ENCODE measurements at places on chromosomes 7 and 10.

GRCh38 chr10:83373671-83374070 is 765.6 kb upstream of the GHITM start:
- no peak for DNase-seq

- DNase-seq = no peak
These were observed 116.0 kb downstream of the CHN2 start for GRCh38 chr7:29310625-29311024.

DNA sequence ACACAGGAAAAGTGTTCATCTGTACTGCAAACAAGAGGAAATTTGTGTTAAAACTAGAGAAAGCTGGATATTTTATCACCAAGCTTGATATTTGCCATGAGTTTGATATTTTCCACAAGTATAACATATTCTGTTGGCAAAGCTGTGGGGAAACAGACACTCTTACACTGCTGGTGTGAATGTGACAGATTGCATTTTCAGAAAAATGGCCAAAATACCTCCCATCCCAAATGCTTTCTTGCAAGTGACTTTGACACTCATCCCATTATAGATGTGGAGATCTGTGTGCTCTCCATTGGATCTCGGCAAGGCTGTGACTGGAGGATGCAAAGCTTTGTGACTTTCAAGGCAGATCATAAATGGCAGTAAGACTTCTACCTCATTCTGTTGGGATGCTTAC is 30.5 kb downstream of the ZNF713 start:
- no peak for DNase-seq

DNA sequence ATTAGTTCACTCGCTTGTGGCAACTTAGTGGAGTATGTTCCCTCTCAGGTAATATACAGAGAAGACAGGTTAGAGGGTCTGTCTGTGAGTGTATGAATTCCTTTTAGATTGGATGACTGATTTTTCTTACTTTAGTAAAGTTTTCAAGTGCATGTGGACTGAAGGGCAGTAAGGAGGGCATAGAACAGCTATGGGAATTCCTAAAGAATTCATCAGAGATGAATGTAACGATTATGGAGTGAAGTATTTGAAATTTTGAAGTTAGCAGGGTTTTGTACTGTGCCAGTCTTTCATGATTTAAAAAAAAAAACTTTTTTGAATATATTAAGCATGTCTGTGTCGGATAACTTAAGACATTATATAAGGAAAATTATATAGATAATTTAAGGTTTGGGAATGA is 15.5 kb downstream of the MAPK8 start:
- no peak for DNase-seq

- no peak for DNase-seq
These were observed 79.5 kb downstream of the RAB11FIP2 start for GRCh38 chr10:117967149-117967650.

DNA sequence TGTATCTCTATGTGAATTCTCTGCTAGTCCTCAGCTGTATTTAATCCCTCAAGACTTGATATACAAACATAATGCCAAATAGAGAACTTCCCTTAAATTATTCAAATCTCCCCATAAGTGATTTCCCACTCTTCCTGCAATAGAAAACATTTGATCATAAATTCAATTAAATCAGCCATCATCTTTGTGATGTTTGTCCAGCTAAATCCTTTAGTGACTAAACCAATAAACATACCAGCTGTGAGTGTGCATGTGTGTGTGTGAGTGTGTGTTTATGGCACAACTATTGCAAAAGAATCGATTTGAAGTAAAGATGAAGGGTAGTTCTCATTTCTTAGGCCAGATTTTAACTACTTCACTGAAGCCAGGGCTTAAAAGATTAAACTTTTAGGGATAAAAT is 175.5 kb upstream of the FZD1 start:
- DNase-seq = no peak

GRCh38 chr7:49774459-49775064 is 1.1 kb downstream of the VWC2 start:
- DNase-seq = no peak

- DNase-seq = no peak
These were observed 197.5 kb downstream of the EMX2 start for GRCh38 chr10:117740088-117740487.

- DNase-seq = no peak
These were observed 27.6 kb upstream of the LAMB4 start for GRCh38 chr7:108157606-108158335.

DNA sequence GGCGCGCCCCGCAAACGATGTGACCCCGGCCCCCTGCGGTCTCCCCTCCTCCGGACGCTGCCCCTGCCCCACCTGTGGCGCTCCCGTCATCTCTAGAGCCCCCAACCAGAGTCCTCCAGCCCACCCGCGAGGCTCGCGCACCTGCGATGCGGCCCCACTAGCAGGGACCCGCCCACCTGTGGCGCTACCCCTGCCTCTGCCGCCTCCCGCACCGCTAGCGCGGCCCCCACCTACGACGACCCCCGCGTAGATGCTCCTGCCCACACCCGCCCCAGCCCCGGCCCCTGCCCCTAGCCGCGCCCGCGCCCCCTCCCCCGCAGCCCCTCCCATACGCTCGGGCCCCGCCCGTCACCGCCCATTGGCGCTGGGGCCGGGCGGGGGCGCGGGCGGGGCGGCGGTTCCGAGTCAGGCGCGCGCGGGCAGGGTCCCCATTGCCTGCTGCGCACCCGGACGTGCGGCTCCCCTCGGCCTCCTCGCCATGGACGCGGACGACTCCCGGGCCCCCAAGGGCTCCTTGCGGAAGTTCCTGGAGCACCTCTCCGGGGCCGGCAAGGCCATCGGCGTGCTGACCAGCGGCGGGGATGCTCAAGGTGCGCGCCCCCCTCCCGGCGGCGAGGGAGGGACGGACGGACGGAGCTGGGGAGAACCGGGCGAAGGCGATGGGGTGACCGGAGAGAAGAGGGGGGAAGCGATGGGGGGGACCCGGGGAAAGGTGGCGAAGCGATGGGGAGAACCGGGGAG is at the start of gene PFKP:
Gene PFKP, plus strand, starts transcription at position 431 of the 741 bp plus-strand sequence. Its CDS starts 48 bp downstream, at position 479.
- no peak for DNase-seq

- peak; percentile 7 for DNase-seq
These were observed 52.1 kb downstream of the MPP7 start for GRCh38 chr10:28250782-28251181.

- no peak for DNase-seq
These were observed 91.0 kb downstream of the MICALL2 start for GRCh38 chr7:1368184-1368681.

GRCh38 chr10:1049425-1049958 is 573 bp upstream of the IDI1 start:
- no peak for DNase-seq

DNA sequence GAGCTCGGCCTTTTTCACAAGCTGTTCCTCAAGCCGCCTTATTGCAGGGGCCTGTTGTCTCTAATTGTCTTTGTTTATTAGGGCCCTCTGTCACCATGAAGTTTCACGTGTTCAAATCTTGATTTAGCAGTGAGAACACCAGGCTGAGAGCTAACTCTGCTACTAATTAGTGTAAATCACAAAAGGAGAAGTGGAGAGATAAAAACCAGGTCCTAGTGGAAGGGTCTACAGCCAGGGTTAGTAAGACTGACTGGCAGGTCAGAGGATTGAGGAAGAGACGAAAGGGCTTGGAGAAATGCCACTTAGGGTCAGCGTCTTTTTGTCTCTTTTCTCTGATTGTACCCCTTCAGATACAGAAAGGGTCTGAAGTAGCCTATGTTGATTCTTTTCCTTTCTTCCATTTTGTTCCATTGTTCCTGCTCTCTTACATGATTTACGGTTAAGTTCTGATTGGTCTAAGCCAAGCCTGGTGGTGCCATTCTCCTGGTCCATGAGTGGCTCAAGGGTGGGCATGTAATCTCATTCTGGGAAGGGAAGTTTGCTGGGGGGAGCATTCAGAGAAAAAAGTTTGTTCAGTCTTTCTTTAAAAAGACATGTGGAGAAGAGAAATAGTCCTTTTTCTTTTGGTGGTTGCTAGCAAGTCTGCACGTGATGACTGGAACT is 21.3 kb downstream of the SSMEM1 start:
- DNase-seq = no peak

DNA sequence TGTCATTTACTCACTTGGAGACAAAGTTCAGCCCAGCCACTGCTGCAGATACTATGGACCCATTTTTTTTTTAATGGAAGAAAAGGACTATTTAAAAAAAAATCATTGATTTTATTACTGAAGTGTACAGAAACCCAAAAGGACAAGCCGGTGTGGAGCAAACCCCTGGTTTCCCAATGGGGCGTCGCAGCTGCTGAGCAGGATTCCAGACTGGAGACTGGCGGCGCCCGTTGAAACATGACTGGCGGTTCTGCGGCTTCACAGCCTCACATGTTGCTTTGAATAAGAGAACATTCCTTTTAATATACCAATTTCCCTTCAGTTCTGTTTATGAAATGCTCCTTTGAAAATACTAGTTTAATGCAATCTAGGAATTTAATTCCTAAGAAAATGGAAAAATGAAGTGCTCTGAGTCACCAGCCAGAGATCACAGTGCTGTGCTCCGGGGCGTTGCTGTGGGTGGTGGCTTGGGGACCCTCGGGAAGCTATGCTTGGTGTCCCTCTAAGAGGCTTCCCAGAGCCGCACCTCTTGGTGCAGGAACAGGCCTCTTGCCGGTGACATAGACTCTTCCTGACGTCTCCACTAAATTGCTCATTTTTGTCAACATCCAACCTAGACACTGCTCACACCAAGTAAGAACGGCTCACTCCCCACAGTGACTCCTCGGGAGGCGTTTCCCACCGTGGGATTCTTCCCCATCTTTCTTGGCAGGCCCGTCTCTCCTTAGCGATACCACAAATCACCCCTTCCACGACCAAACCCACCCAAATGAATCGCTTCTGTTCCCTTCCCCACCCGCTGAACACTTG is 12.0 kb upstream of the VIPR2 start:
- no peak for DNase-seq

GRCh38 chr7:23067271-23067670 is 38.3 kb upstream of the KLHL7 start:
- peak; percentile 49 for DNase-seq

DNA sequence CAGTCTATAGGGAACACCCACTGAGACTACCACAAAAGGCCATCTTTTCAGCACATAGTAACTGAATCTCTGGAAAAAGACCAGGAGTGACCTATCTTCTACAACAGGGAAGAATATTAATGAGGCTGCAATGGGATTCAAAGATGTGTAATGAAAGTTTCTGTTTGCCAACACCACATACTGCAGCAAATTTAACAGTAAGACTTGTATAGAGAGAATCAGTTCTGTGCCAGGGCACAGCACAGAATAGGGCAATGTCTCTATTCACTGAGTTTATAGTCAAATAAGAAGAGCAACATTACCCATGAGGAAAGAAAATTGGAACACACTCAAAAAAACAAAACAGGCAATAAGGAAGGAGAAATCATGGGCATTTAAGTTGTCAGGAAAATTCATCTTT is 91.4 kb upstream of the PTN start:
- DNase-seq = no peak

- no peak for DNase-seq
These were observed 60.8 kb downstream of the CARD11 start for GRCh38 chr7:2982831-2983230.

DNA sequence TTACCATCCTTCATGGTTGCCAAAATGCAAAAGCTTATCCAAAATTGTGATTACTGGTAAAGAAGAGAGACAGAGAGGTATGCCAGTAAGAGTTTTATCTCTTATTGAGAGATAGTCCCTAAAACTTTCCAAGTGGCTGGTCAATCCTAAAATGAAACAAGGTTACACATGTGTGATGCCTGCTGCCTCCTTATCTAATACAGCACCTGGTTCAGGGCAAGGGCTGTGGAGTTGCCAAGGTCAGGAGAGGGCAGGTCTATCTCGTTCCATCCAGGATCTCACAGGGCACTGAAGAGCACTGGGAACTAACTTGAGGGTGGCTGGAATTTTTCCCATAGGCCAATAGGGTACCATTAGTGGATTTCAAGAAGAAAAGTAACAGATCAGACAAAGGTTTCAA is 18.3 kb downstream of the VOPP1 start:
- DNase-seq = no peak

- DNase-seq = no peak
These were observed 108.3 kb downstream of the SUGCT start for GRCh38 chr7:40243076-40243475.

DNA sequence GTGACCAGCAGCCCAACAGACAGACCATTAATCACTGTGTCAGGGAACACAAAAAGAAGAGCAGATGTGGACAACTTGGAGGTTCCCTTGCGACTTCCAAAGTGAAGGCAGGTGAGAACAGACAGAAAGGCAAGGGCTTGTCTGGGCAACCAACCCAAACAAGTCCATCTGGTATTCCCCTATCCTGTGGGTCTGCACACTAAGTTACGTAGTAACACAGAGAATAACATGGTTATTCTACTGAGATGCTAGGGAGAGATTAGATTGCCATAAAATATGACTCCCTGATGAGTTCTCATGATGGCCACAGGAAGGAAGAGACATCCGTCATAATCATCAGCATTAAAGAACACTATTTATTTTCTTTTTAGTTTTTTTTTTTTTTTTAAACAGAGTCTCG is 252.2 kb downstream of the CALN1 start:
- no peak for DNase-seq

GRCh38 chr7:43491984-43492383 is 90.9 kb upstream of the STK17A start:
- no peak for DNase-seq

- no peak for DNase-seq
These were observed 76.3 kb upstream of the CUX1 start for GRCh38 chr7:101740981-101741725.

GRCh38 chr7:1586126-1586826 is 16.4 kb upstream of the PSMG3 start:
- no peak for DNase-seq

- peak; percentile 85 for DNase-seq
These were observed 74.6 kb upstream of the FRMD4A start for GRCh38 chr10:14405076-14406065.

GRCh38 chr7:27359181-27360125 is 116.9 kb downstream of the EVX1 start:
- no peak for DNase-seq

- no peak for DNase-seq
These were observed 571 bp upstream of the PRKAR2B start for GRCh38 chr7:107043921-107044346.

GRCh38 chr7:137983323-137984008 is 18.4 kb downstream of the CREB3L2 start:
- no peak for DNase-seq

DNA sequence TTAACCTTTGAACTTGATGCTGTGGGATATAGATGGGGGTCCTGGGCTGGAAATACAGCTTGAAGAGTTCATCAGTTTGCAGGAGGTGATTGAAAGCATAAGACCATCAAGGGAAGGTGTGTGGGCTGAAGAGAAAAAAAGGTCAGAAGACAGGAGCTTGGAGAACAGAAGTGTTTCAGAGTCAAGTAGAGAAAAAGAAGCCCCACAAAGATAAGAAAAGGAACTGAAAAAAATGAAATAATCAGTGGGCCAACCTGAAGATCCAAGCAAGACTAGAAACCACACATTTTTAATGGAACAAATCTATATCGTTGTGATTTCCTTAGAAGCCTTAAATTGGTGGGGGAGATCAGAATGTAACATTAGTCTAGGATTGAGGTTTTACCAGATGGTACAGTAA is 22.5 kb downstream of the ZEB1 start:
- DNase-seq = no peak
